ENCODE measurements at places on chromosomes 4 and X. TPM values are rescaled to one million over a fixed set of nuclear protein-coding genes. Genes with fewer than 3 reads are reported as not detected.
A peak's percentile ranks its signal among the peaks of the same experiment; 100 is the strongest.

Gene CACNA1F
- 0.10 TPM for polyA plus RNA-seq

Gene BGN
- 189 TPM for polyA plus RNA-seq

GRCh38 chr4:165921546-165921945 lies 48.5 kb downstream of the TLL1 start:
- no peak for DNase-seq

DNA sequence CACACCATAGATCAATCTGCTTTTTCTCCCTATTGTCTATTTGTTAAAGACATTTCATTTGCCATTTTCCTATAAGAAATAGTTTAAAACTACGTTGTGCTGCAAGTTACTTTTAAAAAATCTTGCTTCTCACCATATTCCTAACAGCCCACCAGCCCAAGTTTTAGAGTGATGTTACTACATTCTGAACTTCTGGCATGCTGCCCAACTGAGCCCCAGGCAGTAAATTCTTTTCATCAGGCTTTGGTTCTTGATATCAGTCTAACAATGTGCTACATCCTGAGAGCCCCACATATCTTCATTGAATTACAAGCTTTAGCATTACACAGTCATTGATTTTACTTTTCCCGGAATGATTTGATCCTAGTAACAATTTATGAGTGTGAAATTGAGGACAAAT lies 283.8 kb upstream of the IL1RAPL1 start:
- no peak for DNase-seq

DNA sequence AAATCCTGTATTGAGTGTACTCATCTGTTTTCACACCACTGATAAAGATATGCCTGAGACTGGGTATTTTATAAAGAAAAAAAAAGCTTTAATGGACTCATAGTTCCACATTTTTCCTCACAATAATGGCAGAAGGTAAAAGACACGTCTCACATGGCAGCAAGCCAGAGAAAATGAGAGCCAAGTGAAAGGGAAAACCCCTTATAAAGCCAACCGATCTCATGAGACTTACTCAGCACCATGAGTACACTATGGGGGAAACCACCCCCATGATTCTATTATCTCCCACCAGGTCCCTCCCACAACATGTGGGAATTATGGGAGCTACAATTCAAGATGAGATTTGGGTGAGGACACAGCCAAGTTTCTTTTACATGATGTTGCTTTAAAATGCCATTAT lies 171.9 kb downstream of the GALNTL6 start:
- no peak for DNase-seq

DNA sequence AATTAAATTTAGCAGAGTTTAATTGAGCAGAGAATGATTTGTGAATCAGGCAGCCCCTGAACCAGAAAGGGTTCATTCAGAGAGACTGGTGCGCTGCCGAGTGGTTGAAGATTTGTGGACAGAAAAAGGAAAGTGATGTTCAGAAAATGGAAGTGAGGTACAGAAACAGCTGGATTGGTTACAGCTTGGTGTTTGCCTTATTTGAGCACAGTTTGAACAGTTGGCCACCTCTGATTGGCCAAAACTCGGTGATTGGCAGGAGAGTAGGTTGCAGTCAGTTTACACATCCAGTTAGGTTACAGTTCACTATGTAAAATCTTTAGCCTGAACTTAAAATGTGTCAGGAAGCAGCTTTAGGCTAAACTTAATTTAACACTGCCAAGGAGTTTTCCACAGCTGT lies 14.9 kb downstream of the MID1IP1 start:
- DNase-seq, result no peak

- DNase-seq, result no peak
Observed at GRCh38 chrX:14875624-14876023, 2.4 kb downstream of the MOSPD2 start.

- peak; percentile 55 for DNase-seq
Observed at GRCh38 chr4:159400558-159401225, 297.8 kb downstream of the RAPGEF2 start.

DNA sequence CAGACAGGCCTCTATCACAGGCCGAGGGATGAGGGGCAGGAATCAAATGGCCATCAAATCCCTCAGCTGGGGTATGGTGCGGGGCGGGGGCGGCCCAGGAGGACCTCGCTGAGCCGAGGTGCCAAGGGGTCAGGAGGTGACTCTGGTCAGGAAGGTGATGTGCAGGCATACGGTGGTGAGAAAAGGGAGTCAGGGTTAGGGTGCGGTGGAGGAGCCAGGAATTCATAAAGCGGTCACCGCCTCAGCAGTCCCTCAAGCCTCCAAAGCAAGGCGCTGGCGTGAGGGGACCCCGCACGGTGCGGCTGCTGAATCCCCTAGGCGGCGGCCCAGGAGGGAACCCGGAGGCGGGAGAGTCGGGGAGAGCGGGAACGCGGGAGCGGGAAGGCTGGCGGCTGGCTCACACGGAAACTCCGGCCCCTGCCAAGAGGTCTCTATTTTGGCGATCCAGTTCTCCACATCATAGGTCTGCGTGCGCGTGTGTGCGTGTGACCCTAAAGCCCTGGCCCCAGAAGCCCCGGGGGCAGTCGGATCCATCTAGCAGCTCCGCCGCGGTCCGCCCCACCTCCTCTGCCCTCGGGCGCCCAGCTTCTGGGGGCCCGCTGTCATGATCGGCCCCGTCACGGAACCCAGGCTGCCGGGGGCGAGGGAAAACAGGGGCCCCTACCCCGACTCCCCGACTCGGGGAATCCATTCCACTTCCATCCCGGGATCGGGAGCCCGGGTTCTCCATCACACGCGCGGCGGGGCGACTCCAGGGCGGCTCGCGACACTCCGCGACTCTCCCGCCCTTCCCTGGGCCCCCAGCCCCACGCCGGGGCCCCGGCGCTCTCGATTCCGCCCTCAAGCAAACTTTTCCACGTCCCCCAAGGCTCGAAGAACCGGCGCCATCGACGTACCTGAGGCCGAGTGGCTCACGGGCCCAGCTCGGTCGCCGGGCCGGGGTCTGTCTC lies 593 bp downstream of the ELF4 start:
- DNase-seq, result no peak

GRCh38 chr4:14984448-14984847 lies 17.8 kb upstream of the CPEB2 start:
- no peak for DNase-seq

Measured in urinary bladder (tissue), 4 donors.